Epithelial cell of alveolus of lung (primary cell): ENCODE measurements at places on chromosomes 3 and 15. TPM values are rescaled to one million over a fixed set of nuclear protein-coding genes. Genes with fewer than 3 reads are reported as not detected.

The VEPH1 gene
- total RNA-seq: 0.24 and 46.0 TPM in 2 replicates

The SLITRK3 gene
- not detected in 2 replicates for total RNA-seq

The C3orf52 gene
- 1.4 and 6.6 TPM in 2 replicates for total RNA-seq

The STRC gene
- not detected in 2 replicates for total RNA-seq

The XYLB gene
- 2.2 and 6.8 TPM in 2 replicates for total RNA-seq

The STRIT1 gene
- total RNA-seq: not detected in 2 replicates

The C2CD4A gene
- total RNA-seq: not detected in 2 replicates

The RUBCN gene
- 11.0 and 15.6 TPM in 2 replicates for total RNA-seq

The WDR49 gene
- 0.13 and 0.48 TPM in 2 replicates for total RNA-seq

The PAK6 gene
- total RNA-seq: 0.13 TPM in 1 of 2 replicates, not detected in the other

The KLHL40 gene
- not detected in 2 replicates for total RNA-seq

The CKMT1A gene
- total RNA-seq: not detected in 2 replicates

The P3H2 gene
- total RNA-seq: 1.4 and 8.1 TPM in 2 replicates

The TTC21A gene
- 0.91 and 2.1 TPM in 2 replicates for total RNA-seq

The HOMER2 gene
- 0.56 and 1.8 TPM in 2 replicates for total RNA-seq

The CAPN7 gene
- 16.9 and 24.8 TPM in 2 replicates for total RNA-seq

The GRM7 gene
- total RNA-seq: not detected in 2 replicates
